ENCODE measurements at places on chromosomes 6 and 20.

DNA sequence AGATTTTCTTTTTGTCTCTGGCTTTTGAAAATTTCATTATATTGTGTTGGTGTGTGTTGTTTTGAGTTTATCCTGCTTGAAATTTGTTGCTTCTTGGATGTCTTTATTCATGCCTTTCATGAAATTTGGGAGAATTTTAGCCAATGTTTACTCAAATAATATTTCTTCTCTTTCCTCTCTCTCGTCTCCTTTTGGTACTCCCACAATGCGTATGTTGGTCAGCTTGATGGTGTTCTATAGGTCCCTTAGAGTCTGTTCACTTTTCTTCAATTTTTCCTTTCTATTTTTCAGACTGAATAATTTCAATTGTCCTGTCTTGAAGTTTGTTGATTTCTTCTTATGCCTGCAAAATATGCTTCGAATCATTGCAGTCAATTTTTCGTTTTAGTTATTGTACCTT, 39.6 kb downstream of the SCP2D1 start:
- no peak for DNase-seq

- DNase-seq, result no peak
Measured at GRCh38 chr6:34484899-34485298, 19.0 kb downstream of the PACSIN1 start.

DNA sequence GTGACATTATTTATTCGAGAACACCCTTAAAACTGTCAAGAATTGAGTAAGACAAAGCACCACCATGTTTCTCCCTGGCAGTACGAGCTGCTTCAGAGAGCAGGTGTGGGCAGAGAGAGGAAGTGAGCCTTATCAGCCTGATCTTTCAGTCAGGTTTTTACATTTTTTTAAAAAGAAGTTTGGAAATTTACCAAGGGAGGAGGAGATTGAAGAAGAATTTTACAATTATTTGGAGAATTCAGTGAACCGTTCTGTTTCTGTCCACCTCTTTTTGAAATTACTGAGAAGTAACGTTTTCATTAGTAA, 75.5 kb downstream of the ZDHHC14 start:
- DNase-seq, result no peak

- DNase-seq, result no peak
Measured at GRCh38 chr20:54029176-54029575, 41.2 kb downstream of the BCAS1 start.

DNA sequence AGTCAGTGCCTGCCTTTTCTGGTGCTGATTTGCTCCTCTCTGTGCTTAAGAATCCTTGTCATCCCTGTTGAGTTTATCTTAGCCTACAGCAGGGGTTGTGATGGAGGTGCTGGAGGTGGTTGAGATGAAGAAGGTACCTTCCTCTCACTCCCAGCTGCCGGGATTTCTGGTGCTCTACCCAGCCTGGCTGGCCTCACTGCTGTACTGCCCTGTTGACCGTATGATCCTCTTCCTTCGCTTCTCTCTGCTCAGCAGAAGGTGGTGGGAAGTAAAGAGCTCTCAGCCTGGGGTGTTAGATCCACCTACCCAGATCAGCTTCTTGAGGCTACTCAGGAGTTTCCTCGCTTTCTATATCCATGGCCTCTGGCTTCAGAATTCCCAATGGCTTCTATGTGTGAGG, 101.0 kb upstream of the NXT1 start:
- DNase-seq, result no peak

GRCh38 chr20:62196286-62196685, 13.5 kb downstream of the MTG2 start:
- DNase-seq, result no peak

GRCh38 chr6:13272131-13273046, 55.9 kb downstream of the TBC1D7 start:
- DNase-seq, result no peak

DNA sequence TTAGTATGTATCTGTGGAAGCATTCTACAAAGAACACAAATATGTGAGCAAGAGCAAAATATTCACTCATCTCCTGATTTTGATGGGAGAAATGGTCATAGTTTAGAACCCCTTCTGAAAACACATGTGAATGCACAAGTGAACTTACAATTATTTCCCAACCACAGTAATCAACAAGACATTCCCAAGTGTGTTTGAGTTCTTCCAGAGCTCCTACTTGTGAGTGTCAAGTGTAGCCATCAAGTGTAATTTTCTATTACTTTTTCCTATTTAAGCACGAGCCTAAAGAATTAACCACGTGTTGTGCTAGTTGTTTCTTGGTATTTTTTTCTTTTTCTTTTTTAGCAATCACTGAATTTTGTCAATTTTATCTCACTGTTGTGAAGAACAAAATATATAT, 402.3 kb downstream of the NKAIN2 start:
- no peak for DNase-seq
